ENCODE measurements at places on chromosomes 2 and 18. TPM values are rescaled to one million over a fixed set of nuclear protein-coding genes. Genes with fewer than 3 reads are reported as not detected.

The LRRC30 gene
- not detected for total RNA-seq

The TEX44 gene
- total RNA-seq, result not detected

The NPPC gene
- total RNA-seq, result 1.1 TPM

DNA sequence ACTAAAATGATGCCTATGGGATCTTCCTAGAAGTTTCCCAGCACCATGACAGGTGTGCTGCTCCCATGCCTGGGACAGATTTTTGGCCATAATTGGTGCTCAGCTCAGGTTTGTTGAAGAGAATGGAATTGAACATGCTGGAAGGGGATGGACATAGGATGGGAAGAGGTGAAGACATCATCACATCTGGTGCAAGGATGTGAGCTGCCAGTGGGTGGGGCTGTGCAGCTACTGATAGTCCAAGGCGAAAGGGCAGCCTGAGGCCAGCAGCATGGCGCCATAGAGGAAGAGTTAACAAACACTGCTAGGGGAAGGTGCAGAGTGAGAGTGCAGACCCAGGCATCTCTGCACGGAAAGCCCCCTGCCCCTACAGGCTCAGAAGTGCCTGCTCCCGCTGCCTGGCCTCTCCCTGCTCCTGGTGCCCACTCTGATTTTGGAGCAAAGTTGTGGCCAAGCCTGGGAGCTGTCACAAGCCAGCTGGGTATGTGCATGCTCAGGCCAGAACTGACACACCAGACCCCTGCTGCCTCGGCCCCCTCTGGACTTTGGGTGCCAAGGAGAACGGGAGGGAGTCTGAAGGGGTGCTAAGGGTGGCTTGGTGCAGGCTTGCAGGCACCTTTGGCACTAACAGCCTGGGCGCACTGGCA is 178.6 kb downstream of the ZBTB7C start:
- DNase-seq, result peak; percentile 93

The UGT1A8 gene
- total RNA-seq, result not detected

DNA sequence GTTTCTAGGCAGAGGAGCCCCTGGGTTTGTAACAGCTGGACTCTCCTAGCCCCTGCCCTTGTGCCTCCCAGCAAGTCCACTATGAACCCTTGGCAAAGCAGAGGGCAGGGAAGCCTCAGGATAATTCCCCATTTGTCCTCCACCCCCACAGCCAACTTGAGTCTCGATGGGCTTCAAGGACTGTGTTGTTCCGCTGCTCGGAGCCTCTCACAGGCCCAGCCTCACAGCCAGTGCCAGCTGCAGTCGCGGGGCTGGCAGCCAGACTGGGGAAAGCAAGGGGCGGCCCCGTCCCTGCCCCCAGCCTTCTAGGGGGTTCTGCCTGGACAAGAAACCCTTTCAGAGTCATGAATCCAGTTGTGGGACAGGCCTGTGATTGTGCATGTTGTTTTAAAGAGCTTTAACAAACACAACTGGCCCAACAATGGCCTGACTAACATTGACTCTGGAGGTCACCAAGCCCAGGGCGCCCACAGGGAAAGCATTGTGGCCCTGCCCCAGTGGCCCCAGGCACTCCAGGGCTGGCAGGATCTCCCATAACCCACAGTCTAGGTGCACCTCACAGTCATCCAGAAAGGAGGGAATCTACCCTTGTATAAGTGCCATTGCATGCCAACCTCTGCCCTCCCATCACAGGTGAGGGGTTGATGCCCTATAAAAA is 71.8 kb upstream of the DAPL1 start:
- no peak for DNase-seq

DNA sequence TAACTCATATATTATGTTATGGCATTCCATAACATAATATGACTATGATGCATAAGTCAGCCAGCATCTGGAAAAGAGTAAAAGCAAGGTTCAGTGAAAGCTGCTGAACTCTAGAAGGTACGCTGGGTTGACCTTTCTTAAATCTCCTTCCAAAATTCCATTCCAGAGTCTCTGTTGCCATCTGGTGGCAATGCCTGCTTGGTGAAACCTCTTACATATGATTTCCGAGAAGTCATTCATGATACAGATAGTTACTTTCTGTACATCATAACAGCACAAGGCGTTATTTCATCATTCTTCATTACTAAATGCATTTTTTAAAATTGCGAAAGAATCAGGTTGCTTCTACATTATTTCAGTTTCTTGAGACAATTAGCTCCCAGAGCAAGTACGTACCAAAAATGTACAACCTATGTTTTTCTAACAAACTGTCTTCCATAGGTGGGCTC is 7.0 kb upstream of the EPG5 start:
- DNase-seq, result peak; percentile 38

The REG3A gene
- total RNA-seq, result not detected

The NOSTRIN gene
- not detected for total RNA-seq

- no peak for DNase-seq
Observed at GRCh38 chr18:73556904-73557303, 590.7 kb downstream of the FBXO15 start.

DNA sequence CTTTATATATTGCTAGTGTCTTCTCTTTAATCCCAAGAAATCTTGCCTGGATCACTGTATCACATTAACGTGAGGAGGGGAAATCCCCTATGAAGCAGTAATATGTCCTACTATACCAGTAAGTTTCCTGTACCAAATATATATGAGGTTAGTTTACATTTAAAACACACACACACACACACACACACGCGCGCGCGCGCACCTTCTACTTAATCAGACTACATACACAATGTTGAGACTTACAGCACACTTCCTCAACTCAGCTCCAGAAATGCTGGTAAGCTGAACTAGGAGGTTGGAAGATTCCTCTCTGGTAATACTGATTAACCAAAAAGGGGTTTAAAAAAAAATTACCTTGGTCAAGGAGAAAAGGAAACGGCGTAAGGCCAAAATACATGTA is 49.3 kb downstream of the USP34 start:
- DNase-seq, result no peak

The MARCHF7 gene
- 121 TPM for total RNA-seq

The RPRM gene
- total RNA-seq, result 92.3 TPM

The TMSB10 gene
- total RNA-seq, result 2,421 TPM

GRCh38 chr2:160077912-160078810 is 15.7 kb upstream of the PLA2R1 start:
- no peak for DNase-seq

All from H7 (cell line).